ENCODE measurements at places on chromosomes 3 and 15.

DNA sequence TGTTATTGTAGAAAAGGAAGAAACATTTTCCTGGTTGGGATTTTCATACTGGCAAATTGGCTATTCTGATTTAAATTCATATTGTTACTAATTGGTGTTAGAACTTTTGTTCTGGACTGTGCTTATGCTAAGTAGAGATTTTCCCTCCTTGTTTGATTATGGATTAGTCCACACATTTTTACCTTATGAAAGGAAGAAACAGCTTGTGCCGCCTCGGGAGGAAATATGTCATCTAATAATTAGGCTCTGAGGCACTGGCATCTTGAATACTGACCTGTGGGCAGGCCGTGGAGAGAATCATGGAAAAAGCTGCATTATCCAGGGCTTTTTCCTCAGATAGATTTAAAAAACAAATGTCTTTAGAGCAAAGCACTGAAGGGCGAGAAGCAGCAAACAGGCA lies 344.3 kb upstream of the TBL1XR1 start:
- no peak for DNase-seq

GRCh38 chr3:115666081-115666480 lies 42.8 kb downstream of the GAP43 start:
- no peak for DNase-seq

GRCh38 chr3:72728958-72729467 lies 119.2 kb downstream of the SHQ1 start:
- DNase-seq, result no peak

GRCh38 chr15:39312984-39313383 lies 267.9 kb upstream of the THBS1 start:
- no peak for DNase-seq

DNA sequence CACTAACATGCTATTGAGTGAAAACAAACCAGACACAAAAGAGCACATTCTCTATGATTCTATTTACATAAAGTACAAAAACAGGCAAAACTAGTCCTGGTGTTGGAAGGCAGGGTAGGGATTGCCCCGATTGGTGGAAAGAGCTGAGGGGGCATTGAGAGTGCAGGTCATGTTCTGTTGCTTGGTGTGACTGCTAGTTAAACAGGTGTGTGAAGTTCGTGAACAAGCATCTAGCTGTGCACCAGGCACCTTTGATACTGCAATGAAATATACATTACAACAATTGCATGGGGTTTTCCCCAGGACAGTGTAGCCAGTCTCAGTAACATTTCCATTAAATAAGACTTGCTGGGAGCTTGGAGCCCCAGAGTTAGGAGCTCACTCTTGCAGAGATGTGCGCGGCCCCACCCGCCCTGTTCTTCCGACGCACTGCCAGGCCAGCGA lies 26.3 kb upstream of the THRB start:
- DNase-seq, result no peak

- no peak for DNase-seq
Observed at GRCh38 chr3:116640109-116640508, 69.5 kb upstream of the TUSC7 start.

GRCh38 chr3:100603469-100603868 lies 5.9 kb upstream of the ADGRG7 start:
- no peak for DNase-seq

GRCh38 chr3:73465926-73466325 lies 158.8 kb downstream of the PDZRN3 start:
- no peak for DNase-seq

DNA sequence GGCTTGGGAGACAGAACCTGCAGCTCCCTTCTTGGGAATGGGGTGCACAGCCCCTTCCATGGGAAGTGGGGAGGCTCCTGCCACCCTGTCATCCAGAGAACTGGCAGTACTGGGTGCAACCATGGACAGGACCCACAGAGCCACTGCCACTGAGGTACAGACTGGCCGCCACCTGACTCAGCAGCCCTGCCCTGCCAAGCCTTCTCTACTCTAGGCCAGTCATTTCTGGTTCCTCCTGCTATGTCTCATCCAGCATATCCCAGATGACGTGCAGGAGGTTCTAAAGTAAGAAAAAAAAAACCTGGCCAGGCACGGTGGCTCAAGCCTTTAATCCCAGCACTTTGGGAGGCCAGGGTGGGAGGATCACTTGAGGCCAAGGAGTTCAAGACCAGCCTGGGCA lies 76.9 kb upstream of the RPL32 start:
- DNase-seq, result no peak

DNA sequence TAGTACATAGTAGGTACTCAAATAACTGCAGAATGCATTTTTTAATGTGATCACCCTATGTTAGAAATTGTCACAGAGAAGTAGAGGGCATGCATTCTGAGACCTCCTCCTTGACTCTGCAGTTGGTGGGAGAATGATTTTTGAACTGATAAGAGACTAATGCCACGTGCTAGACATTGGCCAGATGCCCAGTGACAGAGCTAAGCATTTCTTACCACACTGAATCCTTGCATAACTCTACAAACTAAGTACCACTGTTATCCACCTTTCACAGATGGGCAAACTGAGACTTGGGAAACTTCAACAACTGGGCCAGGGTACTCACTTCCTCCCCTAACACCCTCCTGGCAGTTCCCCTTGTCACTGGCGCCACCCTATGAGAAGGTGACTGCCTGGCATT lies 33.5 kb upstream of the SPATA12 start:
- DNase-seq, result no peak

- no peak for DNase-seq
Observed at GRCh38 chr15:83767741-83768140, 113.8 kb downstream of the ADAMTSL3 start.

GRCh38 chr15:80832686-80833085 lies 53.5 kb downstream of the CEMIP start:
- DNase-seq, result no peak

Measured in activated CD4-positive, alpha-beta T cell treated with anti-CD3 and anti-CD28 coated beads, Interleukin-2, amount 50 U/mL, for 24 hours (primary cell).